ENCODE measurements at places on chromosomes 4 and X.

DNA sequence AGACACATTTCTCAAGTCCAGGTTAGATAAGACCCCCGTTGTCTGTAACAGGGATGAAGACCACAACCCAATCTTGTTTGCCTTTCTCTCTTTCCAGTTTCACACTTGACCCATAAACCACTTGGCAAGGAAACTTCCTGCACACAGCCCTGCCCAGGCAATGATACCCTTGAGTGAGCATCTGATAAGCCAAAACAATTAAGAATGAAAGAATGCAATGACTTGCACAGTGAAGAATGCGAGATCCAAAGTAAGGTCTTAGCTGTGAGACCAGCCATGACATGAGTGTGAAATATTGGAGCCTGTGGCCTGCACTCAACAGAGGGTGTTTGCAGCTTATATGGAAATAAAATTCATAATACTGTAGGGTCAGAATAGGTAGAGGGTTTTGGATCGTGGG, 37.9 kb upstream of the MXRA5 start:
- DNase-seq: no peak

DNA sequence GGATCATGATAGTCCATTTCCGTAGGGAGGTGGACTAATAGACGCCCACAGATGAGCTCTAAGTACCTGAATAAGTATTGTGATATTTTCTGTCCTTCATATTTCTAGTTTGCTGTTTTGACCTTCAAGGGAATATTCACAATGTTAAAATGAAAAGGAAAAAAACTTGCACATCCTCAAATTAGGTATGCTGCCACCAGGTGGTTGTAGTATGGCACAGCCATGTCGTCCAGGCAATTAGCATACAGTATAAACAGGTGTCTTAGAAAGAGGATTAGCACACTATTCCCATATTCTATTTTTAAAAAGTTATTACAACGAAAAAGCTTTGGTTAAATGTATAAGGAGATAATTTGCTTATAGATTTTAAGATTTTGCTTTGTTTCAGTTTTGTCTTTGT, 802.0 kb downstream of the RPA4 start:
- no peak for DNase-seq

GRCh38 chr4:54011201-54011600, 53.2 kb downstream of the CHIC2 start:
- DNase-seq: no peak

- DNase-seq: no peak
Observed at GRCh38 chr4:17197070-17197469, 298.6 kb upstream of the LDB2 start.

DNA sequence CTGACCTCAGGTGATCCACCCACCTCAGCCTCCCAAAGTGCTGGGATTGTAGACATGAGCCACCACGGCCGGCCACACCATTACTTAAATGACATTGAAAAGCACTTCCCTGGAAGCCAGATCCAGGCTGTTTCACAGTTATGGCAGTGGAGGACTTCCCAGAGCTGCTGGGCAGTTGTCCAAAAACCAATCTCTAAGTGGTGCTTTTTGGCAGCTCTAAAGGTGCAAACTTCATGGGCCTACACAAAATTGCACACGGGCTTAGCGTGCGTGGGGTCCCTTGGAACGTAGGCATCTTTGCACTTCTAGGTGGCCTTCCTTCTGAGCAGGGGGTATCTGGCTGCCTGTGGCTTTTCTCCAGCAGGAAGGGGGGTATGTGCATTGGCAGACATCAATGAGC, 172.3 kb downstream of the SHOX start:
- no peak for DNase-seq

- DNase-seq: no peak
Observed at GRCh38 chr4:53309321-53310040, 56.4 kb downstream of the SCFD2 start.

- DNase-seq: no peak
Observed at GRCh38 chrX:101452056-101452455, 33.2 kb upstream of the ARMCX4 start.

DNA sequence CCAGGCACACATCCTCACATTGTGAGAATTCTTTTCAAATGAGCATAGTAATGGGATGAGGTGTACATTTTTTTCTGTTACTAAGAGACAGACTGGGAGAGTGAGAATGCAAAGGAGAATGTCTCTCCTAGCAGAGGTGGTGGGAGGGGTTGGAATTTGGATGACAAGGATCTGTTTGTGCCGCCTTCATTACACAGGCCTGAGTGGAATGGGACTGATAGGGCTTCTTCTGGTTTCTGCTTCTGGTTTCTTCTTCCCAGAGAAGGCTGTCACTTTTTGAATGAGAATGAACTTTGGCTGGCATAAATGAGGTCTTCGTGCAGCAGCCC, 55.4 kb downstream of the C4orf51 start:
- DNase-seq: no peak

DNA sequence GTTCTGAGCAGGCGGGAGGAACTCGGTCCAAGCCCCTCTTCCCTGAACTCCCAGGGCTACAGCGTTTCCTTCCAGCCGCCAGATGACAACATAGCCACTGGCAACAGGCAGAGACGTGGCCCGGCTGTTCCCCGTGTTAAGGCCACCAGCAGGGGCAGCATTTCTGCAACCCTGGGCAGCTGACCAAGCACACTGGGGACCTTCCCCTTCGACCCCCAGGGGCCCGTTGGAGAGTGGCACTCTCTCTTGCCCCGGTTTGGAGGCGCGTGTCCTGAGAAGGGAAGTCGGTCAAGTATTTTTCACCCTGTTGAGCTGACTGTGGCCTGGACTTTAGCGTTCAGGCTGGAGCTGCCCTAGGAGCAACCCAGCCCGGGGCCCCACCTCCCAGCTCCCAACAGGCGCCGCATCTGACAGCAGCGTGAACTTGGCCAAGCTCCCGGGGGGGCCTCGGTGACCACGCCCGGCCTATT, 37.6 kb downstream of the ZBTB49 start:
- peak; percentile 9 for DNase-seq

- DNase-seq: no peak
Observed at GRCh38 chr4:2731907-2732317, 24.2 kb downstream of the TNIP2 start.
